ENCODE measurements at places on chromosomes 11 and 22.
A peak's percentile ranks its signal among the peaks of the same experiment; 100 is the strongest.

DNA sequence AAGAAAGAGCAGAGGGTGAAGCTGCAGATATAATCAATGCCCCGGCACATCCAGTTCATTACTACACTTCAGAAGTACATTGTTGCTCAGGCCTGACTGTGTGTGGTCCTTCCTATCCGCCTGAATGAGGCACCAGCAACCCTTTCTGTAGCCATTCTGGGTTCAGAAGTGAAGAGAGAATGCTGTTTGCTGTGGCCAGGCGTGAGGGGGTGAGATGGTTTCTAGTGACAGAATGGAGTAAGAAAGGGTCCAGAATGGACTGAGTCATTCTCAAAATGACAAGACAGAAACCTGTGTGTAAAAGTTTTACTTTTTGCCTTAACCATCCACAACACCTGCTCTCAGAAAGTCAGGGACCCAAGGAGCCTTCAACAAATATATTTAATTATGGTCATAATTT lies 334.8 kb downstream of the GUCY1A2 start:
- no peak for ATAC-seq

GRCh38 chr11:62544581-62545436 lies 1.8 kb downstream of the AHNAK start:
- ATAC-seq = peak; percentile 0

- ATAC-seq = no peak
These were observed 66.5 kb downstream of the ARHGAP42 start for GRCh38 chr11:100753571-100753970.

- ATAC-seq = no peak
These were observed 22.8 kb downstream of the SYN3 start for GRCh38 chr22:33035272-33035863.

DNA sequence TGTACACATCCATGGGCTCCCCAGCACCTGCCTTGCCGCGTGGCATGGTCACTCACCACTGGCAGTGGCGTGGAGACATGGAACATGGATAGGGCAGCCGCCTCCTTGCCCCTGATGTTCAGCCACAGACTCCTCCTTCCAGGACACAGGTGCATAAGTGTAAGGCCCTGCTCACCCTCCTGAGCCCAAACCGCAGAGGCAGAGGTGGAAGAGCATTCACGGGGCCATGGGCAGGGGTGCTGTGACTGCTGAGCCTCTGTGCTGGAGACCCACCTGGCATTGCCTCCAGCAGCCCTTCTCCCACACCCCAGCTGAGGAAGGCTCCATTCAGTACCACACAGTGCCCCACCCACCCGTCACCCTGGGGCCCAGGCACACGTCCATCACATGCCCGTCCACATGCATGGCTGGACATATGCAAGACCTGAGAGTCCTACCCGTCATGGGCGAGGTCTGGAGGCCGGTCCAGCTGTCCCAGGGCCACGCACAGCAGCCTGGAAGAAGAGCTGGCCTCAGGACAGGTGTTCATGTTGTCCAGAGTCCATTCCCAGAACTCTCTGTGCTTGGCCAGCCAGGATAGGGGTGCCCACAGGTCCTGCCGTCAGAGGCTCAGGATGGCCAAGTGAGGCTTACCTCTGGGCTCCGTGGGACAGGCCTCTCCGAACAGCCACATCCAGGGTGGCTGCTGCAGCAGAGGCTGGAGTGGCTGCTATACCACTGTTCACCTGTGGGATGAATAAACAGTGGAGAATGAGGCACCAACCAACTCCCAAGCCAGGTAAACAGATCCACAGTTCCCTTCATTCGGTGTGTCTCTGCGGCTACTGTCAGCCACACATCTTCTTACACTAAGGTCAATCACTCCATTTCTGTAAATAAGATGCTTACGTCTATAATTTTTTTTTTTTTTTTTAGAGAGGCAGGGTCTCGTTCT lies 1.7 kb upstream of the TUBGCP6 start:
- no peak for ATAC-seq

DNA sequence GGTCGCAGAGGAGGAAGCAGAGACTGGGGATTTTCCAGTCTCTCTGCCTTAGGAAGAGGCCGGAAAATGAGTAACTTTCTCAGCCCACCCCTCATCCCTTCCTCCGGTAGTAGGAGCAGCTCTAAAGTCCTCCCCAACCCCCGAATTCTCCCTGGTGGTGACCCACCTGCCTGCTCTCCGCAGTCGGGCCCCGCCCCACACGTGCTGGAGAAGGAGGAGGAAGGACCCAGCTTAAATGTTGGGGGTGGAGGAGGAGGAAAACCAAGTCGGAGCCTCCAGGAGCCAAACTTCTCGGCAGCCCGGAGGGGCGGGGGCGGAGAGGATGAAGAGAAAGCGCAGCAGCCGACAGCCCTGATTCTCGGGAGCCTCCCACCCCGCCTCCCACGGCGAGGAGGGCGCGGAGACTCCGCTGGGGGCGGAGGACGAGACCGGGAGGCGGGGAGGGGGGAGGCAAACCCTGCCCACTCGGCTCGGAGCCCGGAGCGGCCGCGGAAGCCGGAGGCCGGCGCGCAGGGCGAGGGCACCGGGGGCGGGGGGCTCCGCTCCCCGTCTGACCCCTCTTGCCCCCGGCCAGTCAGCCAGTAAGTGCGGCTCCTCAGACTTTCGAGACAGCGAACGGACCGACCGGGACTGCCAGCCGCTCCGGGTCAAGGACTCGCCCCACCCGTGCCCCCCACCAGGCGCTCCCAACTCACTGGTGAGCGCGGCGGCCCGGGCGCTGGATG lies at the start of gene TPBGL:
TSS of gene TPBGL (plus strand) at position 464 of the 725 bp plus-strand sequence. CDS start 276 bp downstream, outside the sequence.
- no peak for ATAC-seq

DNA sequence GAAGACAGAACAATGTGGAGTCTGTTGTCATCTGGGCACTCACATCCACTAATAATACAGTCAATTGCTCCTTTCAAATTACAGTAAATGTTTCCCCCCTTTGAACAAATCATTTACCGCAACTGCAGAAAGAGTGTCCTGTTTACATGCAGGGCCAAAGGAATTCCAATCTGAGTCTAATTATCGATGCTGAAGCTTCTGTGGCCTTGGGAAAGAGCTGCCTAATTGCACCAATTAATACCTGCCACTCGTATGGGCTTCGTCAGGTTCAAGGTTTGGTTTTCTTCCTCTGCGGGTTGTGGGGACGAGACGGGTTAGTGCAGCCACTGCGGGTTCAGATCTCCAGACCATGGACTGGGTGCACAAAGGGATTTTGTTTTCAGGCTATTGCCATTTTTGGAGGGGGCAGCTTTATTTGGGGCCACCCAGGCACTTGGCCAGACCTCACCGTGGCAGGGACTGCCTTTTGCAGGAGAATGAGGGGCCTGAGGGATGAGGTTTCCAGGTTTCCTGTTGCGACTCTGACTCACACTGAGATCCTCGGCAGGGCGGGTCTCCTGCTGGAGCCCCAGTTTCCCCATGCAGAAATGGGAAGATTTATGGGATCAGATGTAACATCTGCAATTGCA lies 147.6 kb downstream of the MIAT start:
- no peak for ATAC-seq

- peak; percentile 56 for ATAC-seq
These were observed 16.1 kb upstream of the EXPH5 start for GRCh38 chr11:108609682-108610081.

GRCh38 chr11:112583261-112583893 lies 322.7 kb upstream of the PLET1 start:
- no peak for ATAC-seq

DNA sequence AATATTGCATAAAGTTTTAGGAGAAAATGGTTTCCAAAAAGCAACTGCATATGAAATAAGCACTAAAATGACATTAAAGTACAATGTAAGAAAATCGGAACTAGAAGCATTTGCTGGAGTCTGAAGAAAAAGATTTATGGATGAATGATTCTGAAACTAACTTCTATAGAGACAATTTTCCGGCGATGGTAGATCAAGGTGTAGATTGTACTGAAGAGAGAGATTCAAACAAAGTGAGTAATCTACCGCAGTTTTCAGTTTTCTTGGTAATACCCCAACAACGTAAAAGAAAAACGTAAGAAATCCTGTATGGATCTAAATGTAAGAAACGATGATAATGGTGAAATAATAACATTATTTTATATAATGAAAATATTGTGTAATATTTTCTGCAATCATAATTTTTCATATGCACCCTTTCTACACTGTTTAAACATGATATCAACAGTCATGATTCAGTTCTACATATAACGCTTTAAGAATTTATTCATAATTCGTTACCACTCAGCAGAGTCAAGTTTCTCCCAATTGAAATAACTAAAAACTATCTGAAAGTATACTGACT lies 1.8 kb upstream of the CDPF1 start:
- ATAC-seq = no peak

GRCh38 chr11:36215693-36216060 lies 73.5 kb downstream of the COMMD9 start:
- ATAC-seq = no peak

DNA sequence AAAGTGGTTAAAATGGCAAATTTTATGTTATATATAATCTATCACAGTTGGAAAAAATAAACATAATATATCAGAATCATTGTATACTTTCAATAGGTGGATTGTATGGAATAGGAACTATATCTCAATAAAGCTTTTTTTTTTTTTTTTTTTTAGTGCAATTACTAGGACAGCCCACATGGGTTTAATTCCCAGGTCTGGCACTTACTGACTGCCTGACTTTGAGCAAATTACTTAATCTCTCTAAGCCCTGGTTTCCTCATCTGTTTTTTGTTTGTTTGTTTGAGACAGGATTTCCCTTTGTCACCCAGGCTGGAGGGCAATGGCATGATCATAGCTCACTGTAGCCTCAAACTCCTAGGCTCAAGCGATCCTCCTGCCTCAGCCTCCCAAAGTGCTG lies 26.1 kb upstream of the BAIAP2L2 start:
- ATAC-seq = no peak

DNA sequence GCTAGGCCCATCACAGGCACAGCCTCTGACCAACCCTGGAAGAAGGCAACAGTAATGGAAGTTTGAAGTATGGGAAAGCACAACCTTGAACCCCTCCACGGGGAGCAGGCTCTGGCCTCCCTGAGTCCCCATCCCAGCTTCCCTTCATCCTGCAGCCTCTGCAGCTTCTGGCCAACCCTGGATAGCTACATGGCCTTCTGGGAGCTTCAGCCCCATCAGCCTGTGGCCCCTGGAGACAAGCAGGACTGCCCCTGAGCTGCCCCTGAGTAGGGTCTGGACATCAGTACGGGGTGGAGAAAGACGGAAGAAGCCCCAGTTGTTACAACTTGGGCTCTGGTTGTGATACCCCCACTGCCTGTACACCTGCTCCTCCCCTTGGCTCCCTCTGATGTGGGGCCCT lies 113.8 kb upstream of the CD82 start:
- ATAC-seq = no peak

DNA sequence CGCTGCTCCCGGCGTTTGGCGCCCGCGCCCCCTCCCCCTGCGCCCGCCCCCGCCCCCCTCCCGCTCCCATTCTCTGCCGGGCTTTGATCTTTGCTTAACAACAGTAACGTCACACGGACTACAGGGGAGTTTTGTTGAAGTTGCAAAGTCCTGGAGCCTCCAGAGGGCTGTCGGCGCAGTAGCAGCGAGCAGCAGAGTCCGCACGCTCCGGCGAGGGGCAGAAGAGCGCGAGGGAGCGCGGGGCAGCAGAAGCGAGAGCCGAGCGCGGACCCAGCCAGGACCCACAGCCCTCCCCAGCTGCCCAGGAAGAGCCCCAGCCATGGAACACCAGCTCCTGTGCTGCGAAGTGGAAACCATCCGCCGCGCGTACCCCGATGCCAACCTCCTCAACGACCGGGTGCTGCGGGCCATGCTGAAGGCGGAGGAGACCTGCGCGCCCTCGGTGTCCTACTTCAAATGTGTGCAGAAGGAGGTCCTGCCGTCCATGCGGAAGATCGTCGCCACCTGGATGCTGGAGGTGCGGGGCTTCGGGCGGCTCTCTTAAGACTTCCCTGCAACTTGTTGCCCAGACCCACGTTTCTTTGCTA lies at the start of gene CCND1:
TSS of gene CCND1 (plus strand) at position 162 of the 587 bp plus-strand sequence. CDS start at position 320, 158 bp downstream.
- peak; percentile 70 for ATAC-seq

GRCh38 chr11:46686886-46687795 lies 13.3 kb downstream of the ARHGAP1 start:
- ATAC-seq = peak; percentile 24

DNA sequence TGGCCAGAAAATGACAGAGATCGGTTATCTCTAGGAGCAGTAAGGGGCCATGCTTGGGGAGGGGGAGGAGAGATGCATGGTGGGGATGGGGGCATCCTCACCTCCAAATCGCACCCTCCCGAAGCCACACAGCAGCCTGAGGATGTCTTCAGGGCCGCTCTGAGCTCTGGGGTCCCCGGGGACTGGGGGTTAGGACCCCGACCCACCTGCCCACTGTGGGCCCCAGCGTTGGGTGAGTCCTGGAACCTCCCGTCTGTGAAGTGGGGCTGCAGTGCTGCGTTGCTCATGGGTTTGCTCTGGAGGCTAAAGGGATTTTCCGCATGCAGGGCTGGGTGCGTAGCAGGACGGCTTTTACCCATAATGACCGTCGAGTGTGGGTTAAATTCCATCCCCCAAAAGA lies 1046.3 kb downstream of the BRD1 start:
- ATAC-seq = no peak

DNA sequence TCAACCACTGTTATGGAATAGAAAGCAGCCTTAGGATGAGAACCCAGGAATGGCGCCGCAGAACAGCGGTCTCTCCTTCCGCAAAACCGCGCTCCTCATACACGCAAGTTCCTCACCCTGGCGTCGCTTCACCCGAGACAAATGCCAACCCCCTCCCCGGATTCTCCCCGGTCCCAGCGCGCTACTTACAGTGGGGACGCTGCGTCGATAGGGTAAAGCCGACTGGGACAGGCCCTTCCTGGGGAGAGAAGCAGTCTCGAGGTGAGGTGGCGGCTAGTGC lies 287 bp downstream of the RPS13 start:
- peak; percentile 23 for ATAC-seq

DNA sequence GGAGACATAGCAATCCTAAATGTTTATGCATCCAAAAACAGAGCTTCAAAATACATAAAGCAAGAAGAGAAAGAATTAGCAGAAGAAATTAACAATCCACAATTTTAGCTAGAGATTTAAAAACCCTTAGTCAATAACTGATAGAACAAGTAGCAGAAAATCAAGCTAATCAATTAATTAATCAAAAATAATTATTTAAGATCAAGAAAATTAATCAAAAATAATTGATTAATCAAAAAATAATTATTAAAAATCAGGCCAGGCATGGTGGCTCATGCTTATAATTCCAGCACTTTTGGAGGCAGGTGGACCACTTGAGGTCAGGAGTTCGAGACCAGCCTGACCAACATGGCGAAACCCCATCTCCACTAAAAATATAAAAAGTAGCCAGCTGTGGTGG lies 29.2 kb downstream of the C11orf24 start:
- ATAC-seq = no peak

- no peak for ATAC-seq
These were observed 8.9 kb downstream of the TMEM218 start for GRCh38 chr11:125102510-125102909.

GRCh38 chr11:13227676-13228255 lies 49.8 kb upstream of the BMAL1 start:
- no peak for ATAC-seq

DNA sequence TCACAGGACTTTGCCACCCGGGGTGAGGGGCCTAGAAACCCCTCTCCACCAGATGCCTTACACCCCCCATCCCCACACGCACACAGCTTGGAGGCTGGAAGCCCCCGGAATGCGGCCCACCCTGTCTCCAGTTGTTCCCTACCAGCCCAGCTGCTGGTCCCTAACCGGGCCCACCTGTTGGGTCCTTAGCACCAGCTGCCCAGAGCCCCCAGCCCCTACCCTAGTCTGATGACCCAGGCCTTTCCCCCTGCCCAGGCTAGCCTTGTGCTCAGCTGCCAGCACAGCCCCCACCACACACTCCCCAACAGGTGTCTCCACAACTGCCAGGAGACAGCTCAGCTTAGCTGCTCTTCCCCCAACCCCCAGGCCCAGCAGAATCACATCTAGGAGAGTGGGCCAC lies 67.1 kb downstream of the CDKN1C start:
- ATAC-seq = no peak

GRCh38 chr11:94897330-94897768 lies 76.0 kb downstream of the CWC15 start:
- peak; percentile 79 for ATAC-seq

GRCh38 chr11:57983191-57983590 lies 40.5 kb upstream of the OR9Q1 start:
- no peak for ATAC-seq

Data from SK-N-SH treated with all-trans-retinoic acid at 6 μM for 48 hours (cell line).